Naive B cell (primary cell): ENCODE measurements at places on chromosomes 13 and 19. TPM values are rescaled to one million over a fixed set of nuclear protein-coding genes. Genes with fewer than 3 reads are reported as not detected.
A peak's percentile ranks its signal among the peaks of the same experiment; 100 is the strongest.

KLK10 gene
- not detected for polyA plus RNA-seq

MTUS2 gene
- polyA plus RNA-seq: not detected

MCF2L gene
- 4.7 TPM for polyA plus RNA-seq

NOVA2 gene
- polyA plus RNA-seq: not detected

DNA sequence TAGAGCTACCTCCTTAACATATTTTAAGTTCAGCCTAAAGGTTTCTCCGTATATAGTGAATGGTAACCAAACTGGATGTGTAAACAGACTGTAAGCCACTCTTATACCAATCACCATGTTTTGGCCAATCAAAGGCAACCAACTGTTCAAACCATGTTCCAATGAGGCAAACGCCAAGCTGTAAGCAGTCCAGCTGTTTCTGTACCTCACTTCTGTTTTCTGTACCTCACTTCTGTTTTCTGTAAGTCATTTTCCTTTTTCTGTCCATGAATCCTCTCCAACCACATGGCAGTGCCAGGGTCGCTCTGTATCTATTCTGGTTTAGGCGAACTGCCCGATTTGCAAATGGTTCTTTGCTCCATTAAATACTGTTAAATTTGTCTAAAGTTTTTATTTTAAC is 24.4 kb downstream of the COMMD6 start:
- no peaks in the 10 kb centered on the region for H3K27me3 ChIP-seq
- DNase-seq: no peak
- H3K4me1 ChIP-seq: peaks cover 18% of the 10 kb centered on the region

- peak within 1 kb of the TSS; percentile 91 for H3K27ac ChIP-seq
- peaks cover 7% of the 10 kb centered on the region for H3K27me3 ChIP-seq
- peaks cover 6% of the 10 kb centered on the region for H3K36me3 ChIP-seq
- peak within 1 kb of the TSS; percentile 95 for H3K4me3 ChIP-seq
These were observed at the start of gene RNASEH2A for GRCh38 chr19:12806242-12807081. Gene RNASEH2A (plus strand): TSS chr19:12806584. CDS start chr19:12806674, 90 bp downstream.

GRCh38 chr13:25095851-25096453 is at the start of gene PABPC3:
Gene PABPC3 (plus strand): TSS chr13:25096136. CDS start chr13:25096199, 63 bp downstream.
- no peak within 1 kb of the TSS for H3K4me3 ChIP-seq
- no peak for DNase-seq
- H3K4me1 ChIP-seq: no peaks in the 10 kb centered on the region

DNA sequence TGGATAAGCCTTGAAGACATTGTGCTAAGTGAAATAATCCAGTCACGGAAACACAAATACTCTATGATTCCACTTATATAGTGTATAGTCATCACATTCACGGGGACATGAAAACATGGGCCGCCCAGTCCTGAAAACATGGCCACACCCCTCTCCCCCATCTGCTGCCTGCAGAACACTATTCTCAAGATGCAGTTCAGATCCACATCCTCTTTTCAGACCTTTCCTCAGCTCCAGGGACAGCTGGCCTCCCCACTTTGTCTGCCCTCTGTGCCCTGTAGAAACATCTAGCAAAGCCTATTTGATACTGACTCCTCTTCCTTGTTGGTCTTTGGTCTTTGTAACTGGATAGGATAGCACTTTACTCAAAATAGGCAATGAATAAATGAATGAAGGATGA is 8.3 kb downstream of the RFX2 start:
- H3K4me3 ChIP-seq: no peak overlapping the region
- H3K4me1 ChIP-seq: peaks cover 9% of the 10 kb centered on the region
- no peaks in the 10 kb centered on the region for H3K27me3 ChIP-seq

DNA sequence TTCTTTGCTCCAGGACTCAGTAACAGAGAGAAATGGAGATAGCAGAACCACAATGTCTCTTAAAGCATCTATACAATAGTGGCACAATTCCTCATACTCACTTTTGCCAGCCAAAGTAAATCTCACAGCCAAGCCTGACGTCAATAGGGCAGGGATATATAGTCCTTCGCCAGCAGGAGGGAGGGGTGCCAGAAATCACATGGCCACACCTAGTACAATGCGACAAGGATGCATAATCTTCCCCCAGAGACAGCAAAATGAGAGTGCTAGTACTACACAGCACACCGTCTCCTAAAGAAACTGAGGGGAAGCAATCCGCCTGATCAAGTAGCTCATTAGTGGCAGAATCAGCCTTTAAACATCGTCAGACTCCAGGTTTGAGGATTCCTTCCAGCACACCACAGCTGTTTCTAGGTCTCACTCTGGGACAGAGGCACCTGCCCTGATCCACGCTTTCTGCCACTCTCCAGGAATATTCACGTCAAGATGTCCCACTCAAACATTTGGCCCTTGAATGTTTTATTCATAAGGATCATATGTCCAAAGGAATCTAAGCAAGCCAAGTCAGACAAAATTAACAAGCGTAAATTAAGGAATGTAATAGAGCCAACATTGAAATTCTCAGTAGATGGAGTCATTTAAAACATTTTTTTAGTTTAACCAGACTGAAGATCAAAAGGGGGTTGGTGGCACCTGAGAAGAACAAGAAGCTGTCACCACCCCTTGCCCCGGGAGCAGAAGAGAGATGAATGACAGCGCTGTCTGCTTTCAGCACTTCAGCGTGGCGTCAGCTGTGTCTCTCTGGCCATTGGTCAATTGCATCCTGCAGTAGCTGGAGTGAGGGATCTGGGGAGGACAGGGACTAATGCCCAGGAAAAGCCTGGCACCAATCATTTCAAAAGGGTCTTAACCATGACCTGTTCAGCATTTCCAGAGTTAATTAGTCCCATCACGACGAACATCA is 63.5 kb upstream of the SERP2 start:
- no peak overlapping the region for H3K4me3 ChIP-seq
- no peaks in the 10 kb centered on the region for H3K36me3 ChIP-seq
- no peaks in the 10 kb centered on the region for H3K4me1 ChIP-seq
- no peak for DNase-seq

- no peak for DNase-seq
- no peak overlapping the region for H3K4me3 ChIP-seq
- peaks cover 37% of the 10 kb centered on the region for H3K27me3 ChIP-seq
- H3K4me1 ChIP-seq: peaks cover 24% of the 10 kb centered on the region
These were observed 19.1 kb downstream of the POP4 start for GRCh38 chr19:29625186-29625651.

- no peaks in the 10 kb centered on the region for H3K36me3 ChIP-seq
- no peak overlapping the region for H3K4me3 ChIP-seq
- no peak for DNase-seq
- no peak overlapping the region for H3K27ac ChIP-seq
These were observed 285.8 kb downstream of the MYO16 start for GRCh38 chr13:108915095-108915633.

DNA sequence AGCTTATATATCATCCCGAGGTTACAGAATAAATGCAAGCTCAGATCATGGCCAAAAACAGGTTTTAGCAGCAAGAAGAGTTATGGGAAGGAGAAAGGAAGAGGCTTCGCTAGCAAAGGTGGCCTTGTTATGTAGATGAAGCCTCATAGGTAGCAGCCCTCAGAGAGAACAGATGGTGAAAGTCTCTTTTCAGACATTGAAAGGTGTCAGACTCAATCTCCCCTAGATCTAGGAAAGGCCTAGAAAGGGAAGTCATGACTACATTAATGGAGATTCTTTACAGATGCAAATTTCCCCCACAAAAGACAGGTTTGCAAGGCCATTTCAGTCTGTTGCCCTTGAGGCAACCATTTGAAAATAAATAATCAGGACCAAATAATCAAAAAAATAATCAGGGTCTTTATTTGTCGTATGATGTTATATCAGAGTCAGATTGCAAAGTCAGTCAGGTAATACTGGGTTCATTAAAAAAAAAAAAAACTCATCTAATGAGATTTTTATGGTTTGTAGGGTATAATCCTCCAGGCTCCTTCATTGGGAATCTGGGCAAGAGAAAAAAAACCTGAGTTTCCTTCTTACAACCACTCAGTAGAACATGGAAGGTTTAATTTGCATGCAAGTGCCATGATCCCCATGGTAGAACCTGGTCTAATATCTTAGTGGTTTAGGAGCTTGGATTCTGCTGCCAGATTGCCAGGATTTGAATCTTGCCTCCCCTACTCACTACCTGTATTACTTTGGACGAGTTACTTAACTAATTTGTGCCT is 50.8 kb upstream of the HTR2A start:
- no peaks in the 10 kb centered on the region for H3K27me3 ChIP-seq
- no peak overlapping the region for H3K27ac ChIP-seq

- H3K27me3 ChIP-seq: no peaks in the 10 kb centered on the region
- H3K27ac ChIP-seq: no peak overlapping the region
- H3K4me1 ChIP-seq: no peaks in the 10 kb centered on the region
- DNase-seq: no peak
These were observed 132.5 kb upstream of the ZNF91 start for GRCh38 chr19:23527797-23528196.

DNA sequence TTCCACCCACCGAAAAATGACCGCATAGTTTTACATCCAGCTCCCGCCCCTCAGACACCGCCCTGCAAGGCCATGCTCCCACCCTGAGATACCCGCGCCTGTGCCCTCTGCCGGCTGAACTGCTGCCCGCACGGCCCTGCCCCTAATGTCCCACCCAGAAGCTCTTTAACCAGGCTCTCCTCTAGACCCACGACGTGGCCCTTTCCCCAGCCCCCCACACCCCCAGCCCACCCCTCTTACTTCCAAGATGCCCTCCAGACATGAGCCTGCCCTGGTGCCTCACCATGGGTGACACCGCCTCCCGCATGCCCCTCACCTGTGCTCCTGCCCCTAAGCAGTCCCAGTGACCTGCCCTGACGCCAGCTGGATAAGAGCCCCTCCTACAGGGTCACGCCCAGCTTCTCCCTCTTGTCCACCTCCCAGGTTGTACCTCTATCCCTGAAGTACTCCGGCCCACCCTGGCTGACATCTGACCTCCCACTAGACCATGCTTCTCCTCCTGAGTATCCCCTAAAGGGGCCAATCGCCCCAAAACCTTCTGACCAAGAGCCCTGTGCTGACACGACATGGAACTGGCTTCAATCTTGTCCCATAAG is 51.2 kb downstream of the COLGALT1 start:
- no peaks in the 10 kb centered on the region for H3K36me3 ChIP-seq
- H3K4me1 ChIP-seq: peaks cover 15% of the 10 kb centered on the region
- H3K27ac ChIP-seq: peak overlapping the region; percentile 87

GRCh38 chr19:1067341-1067957 is 482 bp downstream of the ARHGAP45 start:
- peaks cover 42% of the 10 kb centered on the region for H3K4me1 ChIP-seq
- H3K27ac ChIP-seq: peak overlapping the region; percentile 99
- peaks cover 18% of the 10 kb centered on the region for H3K36me3 ChIP-seq
- no peaks in the 10 kb centered on the region for H3K27me3 ChIP-seq
- peak; percentile 76 for DNase-seq
- H3K4me3 ChIP-seq: peak overlapping the region; percentile 81

DNA sequence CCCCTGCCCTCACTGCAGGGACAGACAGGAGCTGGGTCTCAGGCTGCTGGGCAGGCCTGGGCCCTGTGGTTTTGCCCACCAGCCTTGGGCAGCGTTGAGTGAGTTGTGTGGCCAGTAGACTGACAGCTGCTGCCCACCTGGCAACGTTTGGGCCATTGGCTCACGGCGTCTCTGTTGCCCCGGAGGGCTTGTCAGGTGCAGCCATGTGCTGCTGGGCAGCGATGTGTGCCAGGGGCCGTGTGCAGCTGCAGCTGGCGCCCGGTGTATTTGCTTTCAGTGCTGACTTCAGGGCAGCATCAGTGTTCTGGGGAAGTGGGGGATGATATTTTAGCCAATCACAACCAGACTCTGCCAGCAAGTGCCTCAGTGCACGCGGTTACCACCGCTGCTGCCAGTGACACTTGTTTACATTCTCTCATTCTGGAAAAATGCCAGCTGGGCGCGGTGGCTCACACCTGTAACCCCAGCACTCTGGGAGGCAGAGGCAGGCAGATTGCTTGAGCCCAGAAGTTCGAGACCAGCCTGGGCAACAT is 10.6 kb downstream of the FZR1 start:
- peaks cover 4% of the 10 kb centered on the region for H3K36me3 ChIP-seq
- peak; percentile 61 for DNase-seq
- no peaks in the 10 kb centered on the region for H3K27me3 ChIP-seq
- H3K4me3 ChIP-seq: peak overlapping the region; percentile 70
- H3K27ac ChIP-seq: peak overlapping the region; percentile 89
- peaks cover 29% of the 10 kb centered on the region for H3K4me1 ChIP-seq

- no peak overlapping the region for H3K27ac ChIP-seq
- no peaks in the 10 kb centered on the region for H3K27me3 ChIP-seq
- peaks cover 5% of the 10 kb centered on the region for H3K36me3 ChIP-seq
- no peak for DNase-seq
These were observed 91.1 kb downstream of the SPACA7 start for GRCh38 chr13:112467236-112467635.

- DNase-seq: no peak
- H3K36me3 ChIP-seq: no peaks in the 10 kb centered on the region
- H3K27ac ChIP-seq: no peak overlapping the region
These were observed 182.7 kb upstream of the TSC22D1 start for GRCh38 chr13:44758630-44759383.

DNA sequence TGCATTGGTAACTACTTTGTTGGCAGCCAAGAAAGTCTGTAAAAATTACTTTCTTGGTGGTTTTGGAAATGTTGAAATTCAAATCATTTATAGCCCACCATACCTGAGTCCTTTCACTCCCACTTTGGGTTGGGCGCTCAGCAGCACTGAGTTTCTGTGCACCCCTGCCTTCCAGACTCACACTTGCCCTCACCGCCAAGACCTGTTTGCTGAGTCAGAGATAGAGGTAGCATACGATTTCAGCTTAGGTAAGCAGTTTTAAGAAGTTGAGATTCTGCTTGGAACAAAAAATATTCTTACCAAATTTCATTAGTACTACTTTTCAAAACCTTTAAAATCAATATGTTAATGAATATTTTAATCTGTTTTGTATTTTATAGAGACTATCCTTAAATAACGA is 12.6 kb downstream of the MPHOSPH8 start:
- peaks cover 41% of the 10 kb centered on the region for H3K36me3 ChIP-seq
- H3K27ac ChIP-seq: peak overlapping the region; percentile 41
- H3K27me3 ChIP-seq: no peaks in the 10 kb centered on the region
- no peak for DNase-seq
- H3K4me1 ChIP-seq: peaks cover 8% of the 10 kb centered on the region
- no peak overlapping the region for H3K4me3 ChIP-seq

- H3K4me1 ChIP-seq: no peaks in the 10 kb centered on the region
- no peak overlapping the region for H3K4me3 ChIP-seq
- H3K36me3 ChIP-seq: no peaks in the 10 kb centered on the region
- DNase-seq: no peak
These were observed 75.6 kb upstream of the KL start for GRCh38 chr13:32940601-32941000.

GRCh38 chr19:58328999-58329398 is 2.2 kb downstream of the ZSCAN22 start:
- no peak overlapping the region for H3K27ac ChIP-seq
- peak; percentile 24 for DNase-seq
- H3K4me1 ChIP-seq: peaks cover 7% of the 10 kb centered on the region
- H3K36me3 ChIP-seq: no peaks in the 10 kb centered on the region
- H3K4me3 ChIP-seq: no peak overlapping the region

DNA sequence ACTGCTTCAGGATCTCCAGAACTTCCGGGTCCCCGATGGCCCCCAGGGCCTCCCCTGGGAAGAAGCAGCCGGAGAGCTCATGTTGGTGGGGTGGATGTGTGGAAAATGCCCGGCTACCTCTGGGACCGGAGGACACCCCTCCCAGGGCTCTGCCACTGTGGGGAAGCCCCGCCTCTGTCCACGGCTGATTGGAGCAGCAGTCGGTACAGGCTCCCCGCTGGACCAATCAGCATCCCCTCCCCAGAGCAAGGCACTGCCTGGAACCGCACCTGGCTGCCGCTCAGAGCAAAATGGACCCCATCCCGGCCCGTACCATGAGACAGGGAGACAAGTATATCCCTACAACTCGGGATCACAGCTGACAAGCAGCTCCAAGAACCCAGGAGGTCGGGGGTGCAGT is 6.4 kb downstream of the DOHH start:
- DNase-seq: no peak
- H3K4me3 ChIP-seq: no peak overlapping the region
- no peak overlapping the region for H3K27ac ChIP-seq
- H3K4me1 ChIP-seq: peaks cover 12% of the 10 kb centered on the region
- H3K27me3 ChIP-seq: no peaks in the 10 kb centered on the region
